ENCODE measurements at places on chromosomes 2 and 18. TPM values are rescaled to one million over a fixed set of nuclear protein-coding genes. Genes with fewer than 3 reads are reported as not detected.

DNA sequence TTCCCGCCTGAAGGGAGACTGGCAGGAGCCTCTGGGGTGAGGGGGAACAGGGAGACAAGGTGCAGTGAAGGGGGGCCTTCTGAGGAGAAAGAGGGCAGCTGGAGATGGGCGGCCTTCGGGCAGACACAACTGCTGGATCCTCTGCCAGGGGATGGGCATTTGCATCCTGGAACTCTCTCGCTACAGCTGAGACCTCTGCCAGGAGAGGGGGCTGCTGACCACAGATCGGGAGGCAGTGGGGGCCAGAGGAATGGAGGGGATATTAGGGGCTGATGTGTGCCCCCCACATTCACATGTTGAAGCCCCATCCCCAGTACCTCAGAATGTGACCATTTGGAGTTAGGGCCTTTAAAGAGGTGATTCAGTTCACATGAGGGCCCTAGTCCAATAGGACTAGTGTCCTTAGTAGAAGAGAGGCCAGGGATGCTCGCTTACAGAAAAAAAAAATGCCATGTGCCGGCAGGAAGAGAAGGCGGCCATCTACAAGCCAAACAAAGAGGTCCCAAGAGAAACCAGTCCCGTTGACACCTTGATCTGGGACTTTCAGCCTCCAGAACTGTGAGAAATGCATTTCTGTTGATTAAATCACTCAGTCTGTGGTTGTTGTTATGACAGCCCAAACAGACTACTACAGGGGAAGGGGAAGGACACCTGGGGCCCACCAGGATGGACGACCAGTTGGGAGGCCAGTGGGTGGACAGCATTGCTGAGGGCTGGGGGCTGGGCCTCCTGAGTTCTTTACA lies 50.0 kb downstream of the TRABD2A start:
- no peaks in the 10 kb centered on the region for H3K27me3 ChIP-seq
- H3K36me3 ChIP-seq, result no peaks in the 10 kb centered on the region
- no peak overlapping the region for H3K4me3 ChIP-seq
- no peaks in the 10 kb centered on the region for H3K4me1 ChIP-seq
- no peak for DNase-seq
- H3K27ac ChIP-seq, result peak overlapping the region; percentile 7

DNA sequence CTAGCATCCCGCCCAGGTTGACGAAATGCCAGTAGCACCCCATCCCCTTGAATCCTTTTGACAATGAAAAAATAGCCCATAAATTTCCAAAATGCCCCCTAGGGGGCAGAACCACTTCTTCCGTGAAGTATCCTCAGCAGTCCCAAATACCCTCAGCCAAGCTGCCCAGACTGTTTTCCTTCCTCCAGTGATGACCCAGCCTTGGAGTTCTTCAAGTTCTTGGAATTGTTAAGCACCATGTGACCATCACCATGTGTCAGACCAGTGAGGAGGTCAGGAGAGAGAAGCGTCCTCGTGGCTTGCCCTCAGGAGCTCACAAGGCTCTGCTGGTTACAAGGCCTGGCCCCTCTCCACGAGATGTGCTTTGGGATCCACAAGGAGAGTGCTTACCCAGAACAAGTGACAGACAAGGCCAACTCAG lies 1.4 kb upstream of the SLC23A3 start:
- no peak overlapping the region for H3K4me3 ChIP-seq
- H3K27ac ChIP-seq, result peak overlapping the region; percentile 72
- no peak for DNase-seq
- peaks cover 26% of the 10 kb centered on the region for H3K4me1 ChIP-seq

DNA sequence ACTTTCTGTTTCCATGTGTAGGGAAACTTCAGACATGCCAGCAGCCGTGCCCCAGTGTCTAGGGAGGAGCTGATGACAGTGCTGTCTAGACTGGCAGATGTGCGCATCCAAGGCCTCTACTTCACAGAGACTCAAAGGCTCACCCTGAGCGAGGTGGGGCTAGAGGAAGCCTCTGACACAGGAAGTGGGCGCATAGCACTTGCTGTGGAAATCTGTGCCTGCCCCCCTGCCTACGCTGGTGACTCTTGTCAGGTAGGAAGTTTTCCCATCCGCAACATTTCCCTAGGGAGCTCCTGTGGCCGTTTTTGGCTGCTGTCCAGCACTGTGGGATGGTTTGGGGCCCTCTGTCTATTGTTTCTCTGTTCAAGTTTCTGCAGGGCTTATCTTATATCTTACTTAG lies 143.1 kb upstream of the TTC39C start:
- no peak overlapping the region for H3K4me3 ChIP-seq
- H3K4me1 ChIP-seq, result no peaks in the 10 kb centered on the region
- H3K27me3 ChIP-seq, result no peaks in the 10 kb centered on the region

GRCh38 chr2:203781151-203781550 lies 74.7 kb downstream of the CD28 start:
- no peak overlapping the region for H3K4me3 ChIP-seq
- no peak overlapping the region for H3K27ac ChIP-seq
- H3K36me3 ChIP-seq, result no peaks in the 10 kb centered on the region
- no peak for DNase-seq

DNA sequence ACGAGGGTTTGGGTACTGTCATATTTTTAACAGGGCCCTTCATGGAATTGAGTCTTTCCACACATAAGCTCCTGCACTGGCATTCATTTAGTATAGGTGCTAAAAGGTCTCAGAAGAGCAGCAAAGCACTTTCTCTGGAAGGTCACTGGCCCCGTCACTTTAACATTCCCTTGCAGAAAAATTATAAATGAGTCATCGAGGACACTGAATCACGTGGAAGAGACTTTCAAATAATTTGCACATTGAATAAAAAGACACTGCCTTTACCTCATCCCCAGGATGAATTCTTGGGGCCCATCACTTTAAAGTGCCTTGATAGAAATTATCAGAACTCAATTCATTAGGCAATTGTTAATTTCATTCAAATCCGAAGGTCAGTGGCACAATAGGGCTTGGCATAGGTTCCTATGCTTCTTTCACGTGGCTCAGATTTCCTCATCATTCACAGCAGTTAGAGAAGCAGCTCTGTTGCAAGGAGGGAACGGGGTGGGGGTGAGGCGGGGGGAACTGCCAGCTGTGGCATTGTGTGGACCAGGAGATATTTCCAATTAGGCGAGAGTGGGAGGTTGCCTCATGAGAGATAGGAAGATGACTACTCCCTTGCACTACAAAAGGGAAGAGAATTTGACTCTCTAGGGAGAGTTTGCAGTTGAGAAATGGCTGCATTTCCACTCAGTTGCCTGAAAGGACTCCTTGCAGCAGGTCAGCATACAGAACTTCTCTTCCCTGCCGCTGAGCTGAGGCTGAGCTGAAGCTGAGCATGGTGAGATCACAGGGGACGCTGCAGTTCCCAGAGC lies 86.3 kb upstream of the NPAS2 start:
- DNase-seq, result peak; percentile 32
- no peak overlapping the region for H3K27ac ChIP-seq
- H3K4me1 ChIP-seq, result no peaks in the 10 kb centered on the region
- H3K27me3 ChIP-seq, result no peaks in the 10 kb centered on the region
- no peaks in the 10 kb centered on the region for H3K36me3 ChIP-seq

GRCh38 chr2:71347517-71347916 lies 15.9 kb downstream of the ZNF638 start:
- DNase-seq, result no peak
- peaks cover 5% of the 10 kb centered on the region for H3K4me1 ChIP-seq
- no peak overlapping the region for H3K27ac ChIP-seq

DNA sequence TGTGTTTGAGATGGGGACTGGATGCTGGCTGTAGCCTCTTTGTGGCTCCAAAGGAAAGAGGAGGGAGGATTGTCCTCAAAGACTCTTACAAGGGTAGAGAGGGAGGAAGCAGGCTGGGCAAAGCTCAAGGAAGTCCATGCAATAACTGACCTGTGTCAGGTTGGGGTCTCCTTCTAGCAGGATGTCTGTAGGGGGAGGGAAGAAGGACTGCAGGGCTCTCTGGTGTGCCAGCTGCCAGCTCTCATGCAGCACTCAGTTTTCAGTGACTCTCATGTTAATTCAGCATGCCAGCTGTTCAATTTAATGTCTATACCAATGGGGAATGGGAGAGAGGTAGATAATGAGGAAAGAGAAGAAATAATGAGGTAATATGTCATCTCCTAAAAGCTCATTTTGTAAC lies 85.3 kb upstream of the RANBP2 start:
- H3K27ac ChIP-seq, result peak overlapping the region; percentile 44
- H3K36me3 ChIP-seq, result no peaks in the 10 kb centered on the region
- peaks cover 68% of the 10 kb centered on the region for H3K4me1 ChIP-seq

- H3K36me3 ChIP-seq, result no peaks in the 10 kb centered on the region
- no peaks in the 10 kb centered on the region for H3K4me1 ChIP-seq
- no peak overlapping the region for H3K27ac ChIP-seq
- H3K27me3 ChIP-seq, result no peaks in the 10 kb centered on the region
- H3K4me3 ChIP-seq, result no peak overlapping the region
- no peak for DNase-seq
These were observed 78.1 kb downstream of the RTTN start for GRCh38 chr18:70127359-70127758.

GRCh38 chr18:21131698-21132227 lies 20.1 kb upstream of the ROCK1 start:
- no peaks in the 10 kb centered on the region for H3K4me1 ChIP-seq
- H3K27me3 ChIP-seq, result no peaks in the 10 kb centered on the region
- H3K27ac ChIP-seq, result no peak overlapping the region
- H3K36me3 ChIP-seq, result no peaks in the 10 kb centered on the region
- H3K4me3 ChIP-seq, result no peak overlapping the region

GRCh38 chr2:30194421-30194820 lies 36.9 kb upstream of the LBH start:
- H3K27ac ChIP-seq, result no peak overlapping the region
- H3K36me3 ChIP-seq, result no peaks in the 10 kb centered on the region
- DNase-seq, result no peak
- H3K27me3 ChIP-seq, result no peaks in the 10 kb centered on the region
- H3K4me1 ChIP-seq, result no peaks in the 10 kb centered on the region

- peaks cover 11% of the 10 kb centered on the region for H3K4me1 ChIP-seq
- H3K27me3 ChIP-seq, result no peaks in the 10 kb centered on the region
- no peak for DNase-seq
- H3K36me3 ChIP-seq, result no peaks in the 10 kb centered on the region
These were observed 102.0 kb downstream of the PLA2R1 start for GRCh38 chr2:159960414-159960813.

DNA sequence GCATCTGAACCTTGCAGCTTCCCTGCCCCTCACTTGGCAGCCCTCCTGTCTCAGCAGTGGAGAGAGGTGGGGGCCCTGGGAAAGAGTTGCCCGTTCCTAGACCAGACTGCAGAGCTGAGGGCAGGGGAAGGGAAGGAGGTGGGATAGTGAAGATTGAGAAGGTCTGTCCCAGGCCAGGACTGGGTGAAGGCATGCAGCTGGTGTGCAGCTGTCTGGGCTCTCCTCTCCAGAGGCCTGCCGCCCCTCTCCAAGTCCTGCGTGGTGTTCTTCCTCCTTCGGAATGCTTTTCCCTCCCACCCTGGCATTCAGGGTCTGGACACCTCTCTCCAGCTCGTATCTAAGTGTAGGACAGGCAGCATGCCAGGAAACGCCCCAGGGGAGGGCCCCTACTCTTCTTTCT lies 323.5 kb downstream of the CELF4 start:
- no peak for DNase-seq
- H3K27ac ChIP-seq, result no peak overlapping the region
- H3K4me1 ChIP-seq, result no peaks in the 10 kb centered on the region
- no peaks in the 10 kb centered on the region for H3K27me3 ChIP-seq
- no peaks in the 10 kb centered on the region for H3K36me3 ChIP-seq

- no peak for DNase-seq
- H3K4me1 ChIP-seq, result no peaks in the 10 kb centered on the region
- H3K4me3 ChIP-seq, result no peak overlapping the region
- H3K27me3 ChIP-seq, result no peaks in the 10 kb centered on the region
- H3K36me3 ChIP-seq, result no peaks in the 10 kb centered on the region
These were observed 81.1 kb downstream of the TMEM17 start for GRCh38 chr2:62424899-62425298.

GRHL1 gene
- 18.0 TPM for total RNA-seq

C2orf80 gene
- total RNA-seq, result not detected

TBR1 gene
- total RNA-seq, result not detected

MAP3K19 gene
- total RNA-seq, result 3.2 TPM

SERPINB12 gene
- not detected for total RNA-seq

RESP18 gene
- total RNA-seq, result not detected

HOXD8 gene
- total RNA-seq, result 2.3 TPM

TTR gene
- total RNA-seq, result 0.86 TPM

VWC2L gene
- total RNA-seq, result not detected

Measured in upper lobe of left lung (tissue), 6 donors.